Mesothelial cell of epicardium (in vitro differentiated cells): ENCODE measurements at places on chromosomes 7 and 10. TPM values are rescaled to one million over a fixed set of nuclear protein-coding genes. Genes with fewer than 3 reads are reported as not detected.

ANKRD30A gene
- not detected in 3 replicates for total RNA-seq

NAT16 gene
- total RNA-seq: not detected in 3 replicates

CUL1 gene
- total RNA-seq: 60.3 to 63.6 TPM (median 60.9 TPM) in 3 replicates

PSD gene
- 12.4 to 14.3 TPM (median 13.4 TPM) in 3 replicates for total RNA-seq

OGDHL gene
- 10.4 to 13.0 TPM (median 12.7 TPM) in 3 replicates for total RNA-seq

VAX1 gene
- total RNA-seq: 0.09 TPM in 1 of 3 replicates, not detected in the others

CLRN3 gene
- not detected in 3 replicates for total RNA-seq

KLLN gene
- 1.1 to 1.2 TPM (median 1.2 TPM) in 3 replicates for total RNA-seq

SPDYE2B gene
- total RNA-seq: not detected in 3 replicates

SLC29A4 gene
- 33.6 to 37.9 TPM (median 33.9 TPM) in 3 replicates for total RNA-seq

PRF1 gene
- 0.13 to 0.20 TPM in 2 of 3 replicates, not detected in the other for total RNA-seq

SEMA3A gene
- total RNA-seq: 43.4 to 50.4 TPM (median 44.4 TPM) in 3 replicates

DDC gene
- not detected in 3 replicates for total RNA-seq

GPR158 gene
- total RNA-seq: 7.3 to 7.9 TPM (median 7.5 TPM) in 3 replicates

DNAJC1 gene
- 23.7 to 27.2 TPM (median 26.2 TPM) in 3 replicates for total RNA-seq
